ENCODE measurements at places on chromosomes 6 and 20.

DNA sequence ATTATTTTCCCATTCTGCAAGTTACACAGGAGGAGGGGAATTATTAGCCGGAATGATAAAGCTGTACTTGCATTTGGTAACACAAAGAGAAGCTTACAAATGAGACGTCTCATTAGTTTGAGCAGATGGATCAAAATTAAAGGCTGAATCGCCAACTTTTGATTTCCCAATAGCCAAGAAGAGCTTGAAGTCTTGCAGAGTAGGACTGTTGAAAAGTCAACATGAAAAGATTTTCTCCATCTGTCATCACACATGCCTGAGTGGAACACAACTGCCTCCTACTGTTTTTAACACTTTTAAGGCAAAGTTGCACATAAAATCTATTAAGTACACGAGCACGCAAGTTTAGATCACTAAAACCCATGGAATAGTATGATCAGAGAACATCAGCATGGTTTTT is 176.2 kb downstream of the ASCC3 start:
- DNase-seq: no peak

GRCh38 chr6:14428269-14428668 is 310.7 kb downstream of the CD83 start:
- no peak for DNase-seq

DNA sequence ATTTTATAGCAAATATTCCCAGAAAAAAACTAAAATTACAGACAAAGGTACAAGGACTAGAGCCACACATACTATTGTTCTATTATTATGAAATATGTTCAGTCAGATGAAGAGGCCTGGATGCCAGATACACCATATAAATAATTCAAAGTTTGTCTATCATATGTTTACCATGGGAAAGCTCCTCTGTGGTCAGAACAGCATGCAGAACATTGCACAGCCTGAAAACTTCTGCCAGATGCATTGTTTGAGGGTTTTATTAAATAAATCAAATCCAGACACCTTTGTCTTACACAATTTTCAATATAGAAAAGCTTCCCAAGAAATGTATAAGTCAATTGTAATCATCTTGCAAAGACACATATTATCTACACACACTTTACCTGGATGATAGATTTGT is 35.0 kb upstream of the COL21A1 start:
- no peak for DNase-seq

- no peak for DNase-seq
Observed at GRCh38 chr6:11682561-11682975, 96.0 kb downstream of the ADTRP start.

GRCh38 chr20:63062188-63063140 is 55.7 kb upstream of the BHLHE23 start:
- DNase-seq: peak; percentile 8

All from activated naive CD4-positive, alpha-beta T cell treated with anti-CD3 and anti-CD28 coated beads, Interleukin-2, amount 50 U/mL, for 16 hours (primary cell).